ENCODE measurements at places on chromosomes 11 and 22.

- DNase-seq: peak; percentile 54
These were observed 277.7 kb downstream of the CADM1 start for GRCh38 chr11:115226556-115226955.

DNA sequence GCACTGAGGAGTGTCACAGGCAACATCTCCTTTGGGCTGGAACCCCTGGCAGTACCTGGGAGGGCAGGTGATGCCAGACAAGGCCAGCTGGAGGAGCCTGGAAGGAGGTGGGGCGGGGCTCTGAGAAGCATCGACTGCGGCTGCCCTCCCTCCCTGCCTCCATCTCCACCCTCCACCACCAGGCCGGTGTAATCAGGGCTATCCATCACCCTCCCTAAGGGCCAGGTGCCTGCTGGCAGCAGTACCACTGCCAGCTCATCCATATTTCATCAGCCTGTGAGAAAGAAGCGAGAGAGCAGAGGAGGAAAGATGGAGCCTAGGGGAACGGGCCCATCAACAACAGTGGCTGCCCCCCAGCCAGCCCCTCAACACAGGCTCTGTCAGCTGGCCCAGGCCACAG lies 51.4 kb upstream of the RASD2 start:
- DNase-seq: peak; percentile 62

- no peak for DNase-seq
These were observed 161.8 kb downstream of the SOX6 start for GRCh38 chr11:16194566-16194965.

DNA sequence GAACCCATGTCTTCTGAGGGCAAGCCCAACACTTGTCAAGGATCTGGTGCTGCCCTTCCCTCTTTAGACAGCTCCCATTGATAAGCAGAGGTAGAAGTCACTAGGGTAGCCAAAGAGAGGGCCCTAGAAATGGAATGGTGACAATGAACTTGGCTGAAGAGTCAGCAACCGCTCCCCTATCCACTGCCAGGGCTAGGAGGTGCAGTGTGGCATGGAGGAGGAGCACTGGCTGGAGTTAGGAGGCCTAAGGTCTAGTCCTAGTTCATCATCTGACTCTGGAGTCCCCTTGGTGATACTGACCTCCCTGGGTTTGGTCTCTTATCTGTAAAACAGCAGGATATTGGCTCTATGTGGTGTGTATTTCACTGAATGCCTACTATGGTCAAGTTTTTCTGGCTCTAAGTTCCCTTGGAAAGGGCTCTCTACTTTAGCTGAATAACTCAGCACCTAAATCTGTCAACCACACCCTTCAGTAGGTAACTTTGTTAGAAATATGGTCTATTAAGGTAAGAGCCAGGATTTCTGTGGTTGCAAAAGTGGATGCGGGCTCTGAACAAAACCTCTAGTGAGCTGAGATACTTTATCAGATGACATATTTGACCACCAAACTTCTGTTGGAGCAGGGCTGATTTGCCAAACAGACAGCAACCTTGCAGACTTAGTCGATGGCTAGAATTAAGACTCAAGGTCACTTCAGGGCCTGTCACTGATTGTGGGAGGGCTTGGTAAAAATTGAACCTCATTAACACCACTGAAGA lies 10.5 kb downstream of the TIMP3 start:
- DNase-seq: no peak

GRCh38 chr22:29055192-29055830 lies 6.3 kb downstream of the C22orf31 start:
- no peak for DNase-seq

DNA sequence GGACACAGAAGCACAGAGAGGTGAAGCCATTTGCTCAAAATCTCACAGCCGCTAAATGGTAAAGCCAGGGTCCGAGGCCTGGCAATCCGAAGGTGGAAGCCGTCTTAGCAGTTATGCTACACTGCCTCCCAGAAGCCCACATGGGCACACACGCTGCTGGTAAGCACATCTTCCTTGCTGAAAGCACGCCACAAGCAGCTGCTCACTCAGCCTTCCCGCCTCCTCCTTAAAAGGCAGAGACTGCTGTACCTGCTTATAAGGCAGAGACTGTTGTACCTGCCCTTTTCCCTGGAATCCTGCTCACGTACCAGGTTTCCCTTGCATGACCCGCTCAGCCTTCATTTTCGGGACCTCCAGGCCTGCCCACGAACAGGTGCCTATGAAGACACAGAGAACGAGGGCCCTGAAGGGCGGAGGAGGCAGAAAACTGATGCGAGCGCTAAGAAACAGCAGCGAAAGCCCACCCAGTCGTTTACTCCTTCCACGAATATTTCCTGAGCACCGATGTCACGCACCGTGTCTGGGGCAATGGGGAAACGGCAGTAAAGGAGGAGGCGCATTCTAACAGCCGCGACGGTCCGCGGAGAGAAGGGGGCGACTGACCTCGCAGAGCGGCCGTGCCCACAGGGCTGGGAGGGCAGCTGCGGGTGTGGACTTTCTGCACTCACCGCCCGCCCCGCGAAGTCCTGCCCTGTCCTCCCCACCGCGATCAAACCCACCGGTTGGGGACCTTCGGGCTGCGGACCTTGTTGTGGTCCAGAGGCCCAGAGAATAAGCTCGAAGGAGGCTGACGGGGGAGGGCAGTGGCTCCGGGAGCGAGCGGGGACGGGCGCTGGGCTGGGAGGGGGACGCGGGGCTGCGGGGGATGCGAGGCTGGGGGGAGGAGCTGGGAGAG lies 13.0 kb downstream of the SPATA19 start:
- DNase-seq: no peak

GRCh38 chr11:6285019-6285418 lies 25.4 kb downstream of the CCKBR start:
- DNase-seq: no peak

DNA sequence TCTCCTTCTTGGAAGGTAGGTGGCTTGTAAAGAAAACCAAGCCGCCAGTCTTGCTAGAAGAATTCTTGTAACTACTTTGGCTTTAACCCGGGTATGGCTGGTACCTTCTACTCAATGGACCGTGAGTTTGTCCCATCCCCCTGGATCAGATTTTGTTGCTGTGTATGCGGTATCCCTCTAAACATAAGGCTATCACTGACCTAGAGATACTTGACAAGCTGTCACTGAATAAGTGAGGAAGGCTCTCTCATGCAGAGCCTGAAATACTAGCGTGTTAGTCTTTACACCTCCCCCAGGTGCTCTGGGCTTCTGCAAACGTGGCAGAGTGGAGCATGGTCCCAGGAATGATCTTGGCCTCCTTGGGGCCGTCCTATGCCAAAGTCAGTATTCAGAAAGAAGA lies 34.5 kb downstream of the GLB1L2 start:
- DNase-seq: no peak

GRCh38 chr11:107720303-107720774 lies 8.5 kb upstream of the SLN start:
- no peak for DNase-seq

- no peak for DNase-seq
These were observed 23.1 kb downstream of the UPB1 start for GRCh38 chr22:24518228-24518627.

DNA sequence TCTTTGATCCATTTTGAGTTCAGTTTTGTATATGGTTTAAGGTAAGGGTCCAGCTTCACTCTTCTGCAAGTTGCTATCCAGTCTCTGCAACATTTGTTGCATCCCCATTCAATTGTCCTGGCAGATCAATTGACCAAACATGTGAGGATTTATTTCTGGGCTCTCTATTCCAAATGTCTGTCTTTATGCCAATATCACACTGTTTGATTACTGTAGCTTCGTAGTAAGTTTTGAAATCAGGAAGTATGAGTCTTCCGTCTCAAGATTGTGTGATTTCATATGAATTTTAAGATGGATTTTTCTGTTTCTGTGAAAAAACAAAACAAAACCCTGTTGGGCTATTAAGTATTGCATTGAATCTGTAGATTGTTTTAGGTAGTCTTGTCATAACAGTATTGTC lies 17.0 kb downstream of the APLP2 start:
- no peak for DNase-seq

- no peak for DNase-seq
These were observed 20.0 kb upstream of the NDUFC2 start for GRCh38 chr11:78099666-78100065.

DNA sequence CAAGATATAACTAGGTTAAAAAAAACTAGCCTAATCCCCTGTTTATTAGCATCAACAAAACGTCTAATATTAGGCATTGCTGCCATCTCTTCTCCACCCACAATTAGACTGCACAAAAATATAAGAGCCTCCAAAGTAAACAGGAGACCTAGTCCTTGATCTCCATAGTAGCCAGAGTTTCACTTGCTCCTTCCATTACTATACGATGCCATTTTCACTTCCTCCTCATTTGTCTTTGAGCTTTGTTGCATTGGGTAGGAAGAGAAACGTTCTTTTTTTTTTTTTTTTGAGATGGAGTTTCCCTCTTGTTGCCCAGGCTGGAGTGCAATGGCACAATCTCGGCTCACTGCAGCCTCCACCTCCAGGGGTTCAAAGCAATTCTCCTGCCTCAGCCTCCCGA lies 42.3 kb upstream of the RDX start:
- no peak for DNase-seq

- DNase-seq: no peak
These were observed 7.2 kb downstream of the PIM3 start for GRCh38 chr22:49967706-49968208.

DNA sequence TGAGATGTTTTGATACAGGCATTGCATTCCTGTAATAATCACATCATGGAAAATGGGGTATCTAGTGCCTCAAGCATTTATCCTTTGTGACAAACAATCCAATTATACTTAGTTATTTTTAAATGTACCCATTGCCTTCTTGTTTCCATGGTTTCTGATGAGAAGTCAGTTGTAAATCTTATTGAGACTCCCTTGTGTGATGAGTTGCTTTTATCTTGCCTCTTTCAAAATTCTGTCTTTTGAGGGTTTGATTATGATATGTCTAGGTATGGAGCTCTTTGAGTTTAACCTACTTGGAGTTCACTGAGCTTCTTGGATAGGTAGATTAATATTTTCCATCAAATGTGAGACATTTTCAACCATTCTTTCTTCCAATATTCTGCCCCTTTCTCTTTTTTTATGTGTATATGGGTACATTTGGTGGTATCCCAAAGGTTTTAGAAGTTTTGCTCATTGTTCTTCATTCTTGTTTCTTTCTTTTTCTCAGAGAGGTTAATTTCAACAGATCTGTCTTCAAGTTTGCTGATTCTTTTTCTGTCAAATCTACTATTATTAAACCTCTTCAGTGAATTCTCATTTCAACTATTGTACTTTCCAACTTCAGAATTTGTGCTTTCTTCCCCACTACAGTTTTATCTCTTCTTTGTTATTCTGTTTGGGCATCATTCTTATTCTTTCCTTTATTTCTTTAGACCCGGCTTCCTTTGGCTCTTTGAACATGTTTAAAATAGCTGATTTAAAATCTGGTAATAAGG lies 13.7 kb downstream of the NAGA start:
- no peak for DNase-seq

GRCh38 chr11:34405079-34405858 lies 33.5 kb upstream of the CAT start:
- DNase-seq: peak; percentile 53

DNA sequence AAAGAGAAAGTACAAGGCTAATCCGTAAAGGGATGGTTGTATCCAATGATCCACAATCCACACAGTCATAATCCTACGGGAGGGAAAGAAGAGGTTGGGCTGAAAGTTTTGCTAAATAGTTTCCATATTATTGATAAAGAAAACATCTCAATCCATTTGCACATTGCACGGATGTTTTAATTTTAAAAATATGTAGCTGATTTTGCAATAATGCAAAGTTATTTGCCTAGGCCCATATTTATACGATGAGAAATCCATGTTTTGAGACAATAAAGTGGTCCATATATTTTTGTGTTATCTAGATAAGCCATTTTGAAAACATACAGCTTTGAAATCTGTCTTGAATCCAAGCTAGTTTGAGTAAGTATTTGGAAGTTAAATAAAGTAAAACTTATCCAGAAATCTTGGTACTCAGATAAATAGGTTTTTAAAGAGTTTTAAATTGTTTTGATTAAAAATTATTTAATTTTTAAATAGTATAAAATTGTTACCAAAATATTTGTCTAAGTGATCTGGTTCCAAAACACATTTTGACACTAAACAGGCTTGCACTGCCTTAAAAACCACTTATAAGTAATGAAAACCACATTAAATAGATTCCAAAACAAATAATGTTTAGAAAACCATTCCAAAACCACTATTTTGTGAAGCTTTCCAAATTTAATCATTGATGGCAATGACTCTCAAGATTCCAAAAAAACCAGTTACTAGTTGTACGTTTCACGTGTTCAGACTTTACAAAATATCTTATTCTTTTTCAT lies 38.2 kb upstream of the PAMR1 start:
- DNase-seq: no peak

DNA sequence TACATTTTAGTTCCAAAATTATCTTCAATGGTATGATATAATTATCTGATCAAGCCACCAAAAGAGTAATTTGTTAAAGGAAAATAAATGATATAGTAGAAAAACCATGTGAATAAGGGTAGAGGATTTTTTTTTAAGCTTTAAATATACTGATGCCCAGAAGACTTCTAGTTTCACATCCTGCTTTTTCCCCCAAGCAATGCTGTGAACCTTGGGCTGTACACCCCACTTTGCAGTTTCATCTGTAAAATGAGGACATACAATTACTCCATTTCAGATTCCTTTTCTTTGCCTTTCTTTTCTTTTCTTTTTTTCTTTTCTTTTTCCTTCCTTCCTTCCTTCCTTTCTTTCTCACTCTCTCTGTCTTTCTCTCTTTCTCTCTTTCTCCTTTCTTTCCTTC lies 1125.4 kb downstream of the DLG2 start:
- DNase-seq: no peak

DNA sequence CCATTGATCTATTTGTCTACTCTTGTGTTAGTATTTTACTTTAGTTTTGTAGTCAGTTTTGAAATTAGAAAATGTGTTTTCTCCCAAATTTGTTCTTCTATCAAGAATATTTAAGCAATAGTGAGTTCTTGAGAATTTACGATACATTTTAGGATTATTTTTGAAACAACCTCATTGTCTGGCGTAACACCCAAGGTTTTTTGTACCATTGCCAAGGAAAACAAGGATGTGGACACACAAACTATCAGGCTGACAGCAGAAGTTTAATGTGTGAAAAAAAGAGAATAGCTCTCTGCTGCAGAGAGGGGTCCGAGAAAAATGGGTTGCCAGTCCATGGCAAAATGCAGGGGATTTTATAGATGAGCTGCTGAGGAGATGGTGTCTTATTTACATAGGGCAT lies 865.1 kb upstream of the CNTN5 start:
- peak; percentile 22 for DNase-seq

- no peak for DNase-seq
These were observed 10.6 kb upstream of the CSNK2A3 start for GRCh38 chr11:11363674-11364073.

All from MCF 10A (cell line).